Endodermal cell (in vitro differentiated cells): ENCODE measurements at places on chromosomes 7 and 10.
A peak's percentile ranks its signal among the peaks of the same experiment; 100 is the strongest.

- DNase-seq, result no peak
Measured at GRCh38 chr7:139582671-139583155, 59.2 kb downstream of the CLEC2L start.

- no peak for DNase-seq
Measured at GRCh38 chr10:26479766-26480492, 41.8 kb downstream of the APBB1IP start.

DNA sequence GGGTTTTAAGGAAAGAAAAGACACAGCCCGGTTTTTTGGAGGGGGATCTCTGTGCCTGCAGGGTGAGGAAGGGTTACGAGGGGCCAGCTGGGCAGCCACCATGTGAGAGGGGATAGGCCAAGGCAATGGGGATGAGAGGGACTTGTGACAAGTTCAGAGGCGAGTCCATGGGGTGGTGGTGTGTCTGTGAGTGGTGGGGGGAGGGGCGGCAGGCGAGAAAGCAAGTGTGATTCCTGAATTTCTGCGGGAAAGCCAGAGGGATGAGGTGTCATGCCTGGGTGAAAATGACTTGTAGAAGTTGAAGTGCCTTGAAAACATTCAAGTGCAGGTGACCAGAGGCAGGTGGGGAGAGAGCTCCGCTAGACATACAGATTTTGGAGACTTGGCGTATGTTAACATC lies 61.0 kb upstream of the RNF32 start:
- DNase-seq, result peak; percentile 82

DNA sequence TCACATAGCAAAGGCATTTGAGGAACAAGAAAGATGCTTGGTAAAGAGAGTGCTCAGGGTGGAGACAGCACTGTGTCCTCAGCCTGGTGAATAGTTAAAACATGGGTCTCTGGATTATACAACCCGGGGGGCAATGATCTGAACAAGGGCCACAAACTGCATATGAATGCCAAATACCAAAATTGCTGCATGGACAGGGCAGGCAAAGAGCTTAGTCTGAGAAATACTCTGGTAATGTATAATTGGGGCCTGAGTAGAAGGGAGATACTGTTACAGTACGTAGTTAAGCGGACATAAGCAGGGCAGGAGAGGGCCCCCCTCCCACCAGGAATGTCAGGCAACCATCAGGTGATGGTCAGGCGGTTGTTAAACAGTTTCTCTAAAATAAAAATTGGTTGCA lies 99.3 kb upstream of the CDK1 start:
- DNase-seq, result no peak

DNA sequence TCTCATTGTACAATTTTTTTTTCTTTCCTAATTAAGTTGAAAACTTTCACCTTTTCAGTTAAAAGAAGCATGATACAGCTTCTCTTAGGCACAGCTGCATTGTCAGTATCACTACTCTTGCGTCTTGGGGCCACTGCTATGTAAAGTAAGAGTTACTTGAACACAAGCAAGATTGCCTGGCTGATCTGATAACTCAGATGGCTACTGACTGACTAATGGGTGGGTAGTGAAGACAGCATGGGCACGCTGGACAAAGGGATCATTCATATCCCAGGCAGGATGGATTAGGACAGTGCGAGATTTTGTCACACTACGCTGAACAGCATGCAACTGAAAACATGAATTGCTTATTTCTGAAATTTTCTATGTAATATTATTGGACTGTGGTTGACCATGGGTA lies 11.6 kb upstream of the ADAMTS14 start:
- no peak for DNase-seq

DNA sequence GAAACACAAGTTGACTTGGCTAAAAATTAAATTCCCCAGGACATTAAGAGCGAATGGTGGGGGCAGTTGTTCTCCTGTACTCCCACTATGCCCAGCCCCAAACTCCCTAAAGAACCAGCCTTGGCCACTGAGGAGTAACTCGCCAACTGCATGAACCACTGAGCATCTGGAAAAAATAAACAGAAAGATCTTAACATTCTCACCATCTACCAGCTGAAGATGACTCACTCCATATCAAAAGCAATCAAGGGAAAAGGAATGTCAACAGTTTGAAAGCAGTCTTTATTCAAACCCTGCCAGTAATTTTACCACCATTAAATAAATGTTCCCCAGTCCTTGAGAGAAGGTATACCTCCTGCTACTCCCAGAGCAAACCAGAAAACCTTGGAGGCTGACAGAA lies 45.4 kb downstream of the CTTNBP2 start:
- DNase-seq, result no peak
